Mesendoderm (in vitro differentiated cells): ENCODE measurements at places on chromosomes 6 and 20.
A peak's percentile ranks its signal among the peaks of the same experiment; 100 is the strongest.

- no peak for DNase-seq
Observed at GRCh38 chr20:59392736-59393135, 92.3 kb downstream of the EDN3 start.

- DNase-seq = peak; percentile 71
Observed at GRCh38 chr20:34825530-34826362, at the start of gene NCOA6. Gene NCOA6, minus strand, starts transcription at chr20:34825651. Its CDS starts 43,296 bp downstream, at chr20:34782355.

- DNase-seq = no peak
Observed at GRCh38 chr6:124319410-124319809, 515.7 kb downstream of the NKAIN2 start.

DNA sequence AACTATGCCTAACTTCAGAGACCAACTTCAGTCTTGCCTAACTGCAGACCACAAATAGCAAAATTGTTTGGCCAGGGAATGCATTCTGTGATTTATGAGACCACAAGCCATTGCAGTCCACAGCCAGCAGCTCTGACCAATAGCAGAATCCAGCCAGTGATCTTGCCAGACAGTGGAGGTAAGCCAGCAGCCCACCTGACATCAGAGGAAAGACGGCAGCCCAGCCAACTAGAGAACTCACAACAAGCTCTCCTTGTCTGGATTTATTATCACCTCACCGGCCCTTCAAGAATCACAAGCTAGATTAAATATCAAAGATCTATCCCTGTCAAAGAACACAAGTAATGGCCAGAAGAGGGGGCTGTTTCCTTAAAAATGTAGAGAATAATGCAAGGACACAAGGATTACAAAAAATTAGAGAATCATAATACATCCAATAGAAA lies 66.5 kb upstream of the SLC35F1 start:
- DNase-seq = peak; percentile 70

DNA sequence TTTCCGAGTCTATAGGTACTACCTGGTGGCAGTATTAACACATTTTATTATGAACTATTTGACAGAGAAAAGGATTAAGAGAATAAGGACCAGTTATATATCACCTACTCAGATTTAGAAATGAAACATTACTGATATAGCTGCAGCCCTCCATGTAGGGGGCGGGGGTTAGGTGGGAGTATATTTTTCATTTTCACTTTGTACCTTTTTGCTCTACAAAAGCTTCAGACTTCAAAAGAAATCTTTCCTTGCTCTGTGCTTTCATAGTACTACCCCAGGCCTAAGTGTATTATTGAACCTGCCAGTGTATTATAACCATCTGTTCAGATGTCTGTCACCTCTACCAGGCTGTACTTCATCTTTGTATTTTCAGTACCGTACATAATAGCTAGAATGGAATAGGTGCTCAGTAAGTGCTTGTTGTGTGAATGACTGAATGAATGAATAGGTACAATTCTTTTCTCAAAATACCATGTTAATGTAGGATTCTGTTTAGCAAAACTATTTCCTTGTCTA lies 43.0 kb downstream of the CDKAL1 start:
- DNase-seq = no peak

DNA sequence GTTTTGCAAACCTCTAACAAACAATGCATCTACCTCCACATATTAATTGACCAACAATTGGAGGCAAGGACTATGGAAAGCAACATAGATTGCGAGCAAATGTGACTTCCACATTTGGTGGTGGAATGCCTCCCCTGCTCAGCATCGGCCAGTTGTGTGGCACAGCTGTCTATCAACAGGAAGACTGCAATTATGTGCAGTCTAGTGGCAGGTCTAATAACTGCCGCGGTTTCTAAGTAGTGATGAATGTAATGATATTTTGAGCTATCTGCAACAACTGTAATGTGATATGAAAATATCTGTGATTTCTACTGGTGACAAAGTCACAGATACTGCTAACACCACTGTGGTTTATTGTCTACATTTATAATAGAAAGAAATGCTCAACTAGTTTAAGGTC lies 56.8 kb downstream of the NCR2 start:
- no peak for DNase-seq

DNA sequence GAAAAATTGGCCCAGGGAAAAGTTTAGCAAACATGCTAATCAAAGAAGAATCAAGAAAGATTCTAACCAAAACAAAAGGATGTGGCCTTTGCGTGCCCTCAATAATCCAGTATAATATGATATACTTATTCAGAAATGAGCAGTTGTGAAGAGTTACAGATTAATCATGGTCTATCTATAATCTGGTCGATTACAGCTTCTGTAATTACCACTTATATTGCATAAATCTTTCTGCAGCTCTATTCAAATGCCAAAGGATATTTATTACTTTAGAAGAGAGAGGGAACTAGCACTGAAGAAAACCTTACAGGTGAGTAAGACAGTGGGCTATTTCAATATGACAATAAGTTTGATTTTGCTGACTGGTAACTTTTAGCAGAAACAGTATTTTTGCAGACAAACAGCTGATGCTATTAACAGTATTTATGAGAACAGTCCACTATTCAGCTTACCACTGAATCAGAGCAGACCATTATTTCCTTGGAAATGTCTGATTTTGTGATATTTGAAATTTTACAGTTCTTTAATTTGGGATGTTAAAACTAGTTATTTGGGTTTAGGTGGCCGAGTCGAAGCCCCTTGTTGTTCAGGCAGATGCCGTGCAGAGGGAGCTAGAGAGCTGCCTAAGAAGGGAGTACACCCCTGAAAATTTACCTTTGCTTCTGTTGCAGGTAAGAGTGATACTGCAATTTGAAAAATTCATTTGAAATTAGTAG lies 92.2 kb downstream of the CEP57L1 start:
- peak; percentile 56 for DNase-seq

GRCh38 chr20:46826343-46826984 lies 68.2 kb upstream of the EYA2 start:
- DNase-seq = peak; percentile 35

DNA sequence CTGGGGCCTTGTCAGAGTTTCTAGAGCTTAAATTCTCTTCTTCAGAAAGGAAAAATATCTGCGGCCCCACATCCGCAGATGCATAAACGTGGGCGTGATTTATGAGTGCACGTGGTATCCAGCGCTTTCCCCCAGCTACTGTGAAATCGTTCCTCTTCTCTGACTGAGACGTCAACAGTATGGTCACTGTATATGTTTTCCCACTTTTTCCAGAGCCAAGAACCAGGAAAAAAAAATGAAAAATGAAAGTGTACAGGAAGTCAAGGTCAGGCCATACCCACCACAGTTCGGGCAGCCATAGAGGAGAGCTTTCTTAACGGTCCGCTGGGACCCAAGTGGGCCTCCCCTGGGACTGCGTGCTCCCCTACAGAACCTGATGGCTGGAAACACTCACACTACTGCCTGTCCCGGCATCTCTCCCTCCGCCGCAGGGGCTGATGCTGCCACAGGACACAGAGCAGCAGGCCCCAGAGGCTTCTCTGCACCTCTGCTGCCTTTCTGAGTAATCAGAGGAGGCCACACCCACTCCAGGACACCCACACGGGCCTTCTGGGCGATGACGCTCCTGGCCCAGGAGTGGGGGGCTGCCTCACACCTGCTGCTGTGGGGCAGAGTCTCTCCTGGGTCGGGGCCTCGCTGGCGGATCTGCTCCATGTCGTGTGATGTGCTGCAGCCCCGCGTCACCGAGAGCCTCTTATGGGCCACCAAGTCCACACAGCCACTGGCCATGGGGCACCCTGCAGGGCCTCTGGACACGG lies 16.4 kb upstream of the STX16 start:
- DNase-seq = no peak

DNA sequence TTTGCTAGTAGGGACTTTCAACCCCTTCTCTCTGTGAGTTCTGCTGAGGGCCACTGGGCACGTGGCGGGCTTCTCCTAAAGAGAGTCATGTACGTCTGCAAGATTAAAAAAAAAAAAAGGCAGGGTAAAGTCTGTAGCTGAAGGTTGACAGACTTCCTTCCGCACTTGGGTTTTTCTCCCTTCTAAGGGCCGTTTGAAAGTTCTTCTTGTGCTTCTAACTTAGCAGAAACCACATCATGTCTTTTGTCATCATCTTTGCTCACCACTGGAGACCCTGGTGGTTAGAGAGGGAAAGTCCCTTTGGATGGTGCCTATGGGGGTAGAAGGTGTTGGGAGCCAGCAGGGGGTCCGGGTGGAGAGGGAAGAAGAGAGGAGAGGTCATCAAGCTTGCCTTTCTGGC lies 31.4 kb downstream of the PRDM1 start:
- DNase-seq = no peak

DNA sequence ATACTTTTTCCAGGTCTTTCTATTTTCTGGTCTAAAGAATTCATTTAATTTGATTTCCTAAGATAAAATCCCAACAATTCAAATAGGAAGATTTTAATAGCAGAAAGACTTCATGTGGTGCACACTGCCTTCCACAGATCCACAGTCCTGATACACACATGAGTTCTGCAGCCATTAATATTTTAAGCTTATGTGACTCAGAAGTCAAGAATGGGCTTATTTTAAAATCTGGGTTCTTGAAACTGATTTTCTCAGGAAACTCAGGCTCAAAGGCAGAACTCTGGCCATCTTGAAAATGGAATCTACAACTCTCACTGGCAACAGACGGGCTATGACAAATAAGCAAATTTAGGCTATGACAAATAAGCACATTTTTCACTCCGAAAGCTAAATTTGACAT lies 88.2 kb downstream of the COL12A1 start:
- no peak for DNase-seq

DNA sequence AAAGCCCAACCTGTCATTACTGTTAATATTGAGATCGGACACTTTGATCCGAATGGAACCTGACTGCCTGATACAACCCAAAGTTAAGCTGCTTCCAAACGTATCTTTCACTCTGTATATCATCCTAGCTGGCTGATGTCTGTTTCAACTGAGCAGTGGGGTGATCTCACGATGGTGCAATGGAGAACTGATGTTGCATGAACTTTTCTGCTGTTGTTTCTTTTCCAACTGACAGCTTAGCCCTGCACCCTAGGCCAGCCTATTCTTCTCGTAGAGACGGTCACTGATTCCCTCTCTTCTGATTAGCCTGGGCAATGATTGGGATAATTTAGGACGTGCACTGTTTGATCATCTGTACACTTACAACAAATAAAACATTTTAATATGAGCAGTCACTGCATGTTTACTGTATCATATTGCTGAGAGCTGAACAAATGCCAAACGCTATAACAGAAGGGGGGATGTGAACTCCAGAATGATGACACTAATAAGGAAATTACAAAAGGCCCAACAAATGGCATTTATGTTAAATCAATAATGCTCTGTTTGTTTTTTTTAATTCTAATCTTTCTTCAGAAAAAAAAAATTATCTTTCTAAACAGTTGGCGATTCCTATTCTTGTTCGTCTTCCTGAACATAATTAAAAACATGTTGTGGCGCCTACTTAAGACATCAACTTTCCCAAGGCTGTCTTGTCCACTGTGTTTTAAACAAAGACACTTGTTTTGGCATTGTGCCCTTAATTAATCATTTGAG lies 184.8 kb downstream of the ZNF217 start:
- no peak for DNase-seq

GRCh38 chr6:127124680-127125079 lies 6.2 kb downstream of the RSPO3 start:
- no peak for DNase-seq
